ENCODE measurements at places on chromosomes 11 and 22.

DNA sequence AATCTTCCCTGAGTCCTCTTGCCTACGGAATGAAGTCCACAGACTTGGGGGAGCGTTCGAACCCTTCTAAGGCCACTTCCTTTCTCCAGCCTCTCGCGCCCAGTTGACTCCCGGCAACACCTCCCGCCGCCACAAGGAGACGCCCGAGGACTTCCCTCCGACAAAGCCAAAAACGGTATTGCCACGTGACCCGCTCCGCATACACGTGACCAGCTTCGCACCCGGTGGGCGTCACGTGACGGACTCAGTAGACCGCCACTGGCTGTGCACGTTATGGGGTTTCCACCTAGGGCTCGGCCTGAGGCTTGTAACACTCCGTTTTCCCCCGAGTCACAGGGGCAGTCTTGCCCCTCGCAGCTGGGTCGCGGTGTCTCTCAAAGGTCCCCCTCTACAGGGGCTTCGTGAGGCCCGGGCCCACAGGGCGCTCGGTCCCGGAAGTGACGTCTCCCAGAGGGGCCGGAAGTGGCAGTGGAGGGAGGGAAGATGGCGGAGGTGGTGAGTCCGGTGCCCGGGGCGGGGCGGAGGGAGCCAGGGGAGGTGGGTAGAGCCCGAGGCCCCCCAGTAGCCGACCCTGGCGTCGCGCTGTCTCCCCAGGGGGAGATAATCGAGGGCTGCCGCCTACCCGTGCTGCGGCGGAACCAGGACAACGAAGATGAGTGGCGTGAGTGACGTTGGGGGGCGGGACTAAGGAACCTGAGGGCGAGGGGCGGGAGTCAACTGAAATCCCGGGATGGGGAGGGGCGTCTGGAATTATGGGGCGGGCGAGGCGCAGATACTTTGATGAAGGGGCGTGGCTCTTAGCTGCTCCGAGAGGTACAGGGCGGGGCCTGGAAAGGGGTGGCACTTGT lies at the start of gene KAT5:
Gene KAT5 (plus strand): TSS at position 468 of the 848 bp plus-strand sequence. CDS start 16 bp downstream, at position 484.
- peak; percentile 100 for DNase-seq

GRCh38 chr11:94655291-94655690 lies 88.1 kb downstream of the PIWIL4 start:
- DNase-seq: no peak

DNA sequence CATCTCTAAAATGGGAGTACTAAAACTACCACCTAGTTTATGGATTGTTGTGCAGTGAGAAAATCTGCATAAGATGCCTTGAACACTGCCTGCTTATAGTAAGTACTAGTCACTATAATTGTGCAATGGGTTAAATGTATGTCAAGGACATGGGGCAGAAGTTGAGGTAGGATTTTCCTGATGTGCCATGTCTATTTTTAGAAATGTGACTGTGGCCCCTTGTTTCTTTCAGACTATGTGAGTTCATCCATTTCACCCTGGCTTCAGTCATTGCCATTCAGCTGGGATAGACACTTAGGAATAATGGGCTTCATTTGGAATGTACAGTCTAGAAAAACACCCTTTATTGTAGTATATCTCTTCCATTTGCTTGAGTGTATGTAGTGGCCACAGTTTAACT lies 51.4 kb downstream of the BDNF start:
- no peak for DNase-seq

DNA sequence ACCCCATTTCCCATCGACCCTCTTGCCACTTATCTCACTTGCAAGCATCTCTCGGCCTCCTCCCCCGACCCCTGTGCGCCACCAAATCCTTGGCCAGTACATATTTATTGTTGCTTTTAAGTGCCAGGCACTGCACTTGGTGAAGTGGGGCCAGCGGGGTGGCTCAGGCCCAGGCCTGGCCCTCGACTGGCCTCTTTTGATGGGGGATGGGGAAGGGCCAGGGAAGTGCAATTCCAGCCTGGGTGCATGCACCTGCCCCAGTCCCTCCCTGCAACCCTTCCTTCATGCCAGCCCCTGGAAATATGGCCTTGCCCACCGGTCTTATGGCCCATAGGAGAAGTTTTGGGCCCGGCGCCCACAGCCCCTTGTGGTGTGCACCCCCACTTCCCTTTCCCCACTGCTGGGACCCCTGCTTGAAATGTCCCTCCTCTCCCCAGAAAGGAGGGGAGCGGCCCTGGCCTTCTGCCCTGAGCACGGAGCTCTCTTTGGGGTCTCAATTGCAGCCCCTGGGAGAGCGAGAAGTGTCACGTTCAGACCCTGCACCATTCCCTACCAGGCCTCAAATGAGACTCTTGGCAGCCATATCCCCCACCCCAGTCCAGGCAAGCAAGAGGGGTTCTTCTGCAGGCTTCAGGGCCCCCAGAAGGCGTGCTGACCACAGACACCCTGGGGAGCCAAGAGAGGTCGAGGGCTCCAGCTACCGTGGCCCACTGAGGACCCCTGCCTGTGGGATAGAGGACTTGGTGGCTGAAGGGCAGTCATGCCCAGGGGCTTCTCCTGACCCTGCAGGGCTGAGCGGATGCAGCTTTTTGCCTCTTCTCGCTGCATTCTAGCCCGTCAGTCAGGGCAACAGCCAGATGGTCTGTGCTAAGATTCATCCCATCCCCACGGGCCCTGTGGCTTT lies 961 bp downstream of the SUSD2 start:
- DNase-seq: no peak

GRCh38 chr11:88383447-88383846 lies 45.9 kb upstream of the CTSC start:
- DNase-seq: no peak

DNA sequence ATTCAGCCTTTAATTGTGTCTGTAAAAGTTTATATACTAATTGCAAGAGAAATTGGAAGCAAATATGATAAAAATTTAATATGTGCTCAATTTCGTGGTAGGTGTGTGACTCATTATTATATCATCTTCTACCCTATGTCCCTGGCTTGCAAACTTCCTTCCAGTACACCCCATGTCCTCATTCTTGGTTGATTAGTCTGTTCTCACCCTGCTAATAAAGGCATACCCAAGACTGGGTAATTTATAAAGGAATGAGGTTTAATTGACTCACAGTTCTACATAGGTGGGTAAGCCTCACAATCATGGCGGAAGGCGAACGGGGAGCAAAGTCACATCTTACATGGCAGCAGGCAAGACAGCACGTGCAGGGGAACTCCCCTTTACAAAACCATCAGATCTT lies 11.9 kb downstream of the MRGPRX3 start:
- DNase-seq: no peak

DNA sequence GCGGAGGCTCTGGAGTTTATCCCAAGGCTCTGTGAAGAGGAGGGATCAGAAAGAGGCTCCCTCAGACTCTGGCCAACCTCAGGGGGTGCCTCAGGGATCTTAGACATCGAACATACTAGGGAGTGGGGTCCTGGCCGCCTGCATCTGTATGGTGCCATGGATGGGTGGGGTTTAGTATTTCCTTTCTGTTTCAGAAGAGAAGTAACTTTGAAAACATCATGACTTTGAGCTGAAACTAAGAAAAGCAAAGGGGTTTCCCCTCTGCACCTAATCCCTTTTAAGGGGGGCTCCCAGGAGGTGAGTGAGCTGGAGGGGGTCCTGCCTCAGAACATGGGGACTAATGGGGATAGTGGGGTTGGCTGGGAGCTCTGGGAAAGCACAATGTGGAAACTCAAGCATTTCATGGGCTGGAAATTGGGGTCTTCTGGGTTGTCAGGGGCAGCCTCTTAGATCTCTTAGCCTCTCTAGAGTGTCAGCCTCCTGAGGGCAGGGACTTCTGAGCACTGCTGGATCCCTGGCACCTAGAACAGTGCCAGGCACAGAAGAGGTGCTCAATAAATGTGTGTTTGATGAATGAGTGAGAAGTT lies 11.8 kb upstream of the SSTR3 start:
- no peak for DNase-seq

- DNase-seq: no peak
Observed at GRCh38 chr22:46758121-46758520, 4.3 kb upstream of the TBC1D22A start.

DNA sequence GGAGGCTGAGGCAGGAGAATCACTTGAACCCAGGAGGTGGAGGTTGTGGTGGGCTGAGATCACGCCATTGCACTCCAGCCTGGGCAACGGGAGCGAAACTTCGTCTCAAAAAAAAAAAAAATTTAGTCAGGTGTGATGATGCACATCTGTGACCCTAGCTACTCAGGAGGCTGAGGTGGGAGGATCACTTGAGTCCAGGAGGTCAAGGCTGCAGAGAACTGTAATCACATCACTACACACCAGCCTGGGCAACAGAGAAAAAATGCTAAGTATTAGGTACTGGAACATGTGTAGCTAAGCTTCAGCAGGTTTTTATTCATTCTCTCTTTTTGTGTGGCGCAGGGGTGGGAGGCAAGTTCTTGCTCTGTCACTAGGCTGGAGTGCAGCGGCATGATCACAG lies 64.2 kb upstream of the SLN start:
- DNase-seq: no peak

DNA sequence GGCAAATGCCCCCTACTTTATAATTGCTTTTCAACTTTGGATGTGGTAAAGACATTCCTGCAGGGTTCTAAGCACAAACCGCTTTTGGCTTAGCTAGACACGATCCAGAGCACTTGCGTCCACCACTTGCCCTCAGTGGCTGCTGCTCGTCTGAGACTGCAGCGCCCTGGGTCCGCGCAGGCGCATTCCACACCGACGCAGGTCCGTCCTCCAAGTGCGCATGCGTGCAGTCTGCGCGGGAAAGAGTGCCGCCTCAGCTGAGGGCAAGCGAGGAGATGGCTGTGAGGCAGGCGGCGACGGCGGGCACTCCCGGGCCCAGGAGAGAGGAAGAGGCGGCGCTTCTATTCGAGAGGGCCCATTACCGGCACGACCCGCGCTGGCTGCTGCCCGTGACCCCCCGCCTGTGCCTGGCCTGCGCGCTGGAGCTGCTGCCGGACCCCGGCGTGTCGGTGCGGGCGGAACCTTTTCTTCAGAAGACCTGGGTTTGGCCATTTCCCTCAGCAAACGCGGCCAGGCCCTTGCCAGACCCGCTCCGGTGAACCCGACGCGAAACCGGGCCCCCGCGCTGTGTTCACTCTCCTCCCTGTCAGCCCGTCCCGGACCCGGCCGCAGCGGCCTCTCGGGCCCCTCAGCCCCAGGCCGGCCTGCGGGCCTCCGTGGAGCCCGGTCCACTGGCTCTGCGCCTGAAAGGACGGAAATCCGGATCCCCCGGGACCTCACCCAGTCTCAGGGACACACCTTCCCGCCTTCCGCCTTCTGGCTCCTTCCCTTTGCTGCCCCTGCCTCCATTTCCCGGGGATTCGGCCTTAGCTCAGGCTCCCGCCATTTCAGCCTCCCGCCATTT lies at the start of gene MEI1:
Gene MEI1 (plus strand): TSS at position 240 of the 844 bp plus-strand sequence. CDS start 36 bp downstream, at position 276.
- DNase-seq: peak; percentile 47

- no peak for DNase-seq
Observed at GRCh38 chr22:38233427-38233826, 31.6 kb downstream of the MAFF start.

GRCh38 chr11:118442301-118442700 lies 6.0 kb downstream of the KMT2A start:
- DNase-seq: no peak

GRCh38 chr11:11966354-11966741 lies 42.1 kb downstream of the DKK3 start:
- DNase-seq: no peak

DNA sequence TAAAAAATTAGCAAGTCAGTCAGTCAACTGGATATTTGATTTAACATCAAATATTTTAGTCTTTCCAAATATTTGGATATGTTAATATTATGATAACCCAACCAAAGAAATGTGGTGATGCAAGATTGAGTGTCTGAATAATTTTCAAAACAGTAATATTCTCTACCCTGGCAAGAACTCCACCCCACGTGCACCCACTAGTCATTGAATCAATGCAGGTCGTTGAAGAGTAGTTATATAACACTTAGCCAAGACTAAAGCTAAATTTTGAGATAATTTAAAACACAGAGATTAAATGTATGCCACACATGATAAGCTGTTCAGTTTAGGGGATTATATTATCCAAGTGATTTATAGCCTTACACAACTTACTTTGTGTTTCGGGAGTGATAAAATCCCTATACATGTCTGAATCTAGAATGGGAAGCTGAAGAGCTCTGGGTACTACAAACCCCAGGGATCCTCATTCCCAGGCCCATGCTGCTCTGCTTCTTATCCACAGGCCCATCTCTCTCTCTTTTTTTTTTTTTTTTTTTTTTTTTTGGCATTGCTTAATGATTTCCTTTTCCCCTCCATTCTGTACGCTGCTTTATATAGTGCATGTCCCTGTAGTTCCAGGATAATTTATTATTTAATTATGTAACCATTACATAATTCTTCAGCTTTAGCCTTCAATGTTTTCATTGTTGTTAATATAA lies 392.9 kb downstream of the NTM start:
- DNase-seq: no peak

DNA sequence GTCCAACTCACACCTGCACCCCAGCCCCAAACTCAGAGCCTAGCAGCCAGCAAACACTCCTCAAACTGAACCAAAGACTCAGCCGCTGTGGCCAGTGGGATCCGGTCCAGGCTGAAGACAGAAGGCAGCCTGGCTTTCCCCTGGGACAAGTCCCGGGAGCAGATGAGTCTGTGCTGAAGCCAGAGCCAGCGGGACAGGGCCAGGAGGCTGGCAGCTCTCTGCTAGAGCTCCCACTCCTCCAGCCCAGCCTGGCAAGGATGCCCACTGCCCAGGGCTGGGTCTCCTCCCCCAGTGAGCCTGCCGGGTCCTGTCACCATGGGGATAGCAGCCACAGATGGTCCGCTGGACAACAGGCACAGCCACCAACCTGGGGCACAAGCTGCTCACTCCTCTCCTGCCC lies 42.9 kb upstream of the PRR5 start:
- DNase-seq: no peak

- peak; percentile 20 for DNase-seq
Observed at GRCh38 chr22:45831394-45831793, 145.6 kb downstream of the WNT7B start.

DNA sequence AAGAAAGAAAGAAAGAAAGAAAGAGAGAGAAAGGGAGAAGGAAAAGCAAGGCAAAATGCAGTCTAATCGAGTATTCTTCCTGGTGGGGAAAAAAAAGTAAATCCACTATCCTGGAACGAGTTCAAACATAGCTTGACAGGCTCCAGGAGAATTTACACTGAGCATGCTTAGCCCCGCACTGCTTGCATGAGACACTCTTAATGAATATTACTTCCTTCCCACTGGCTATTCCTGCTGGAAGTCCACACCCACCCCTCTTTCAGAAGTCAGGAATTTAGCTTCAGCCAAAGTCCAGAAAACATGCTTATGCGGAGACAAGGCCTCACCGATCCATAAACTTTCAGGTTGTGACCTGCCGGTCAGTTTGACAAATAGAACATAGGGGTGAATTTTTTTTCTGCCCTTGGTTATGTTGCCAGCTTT lies 251.8 kb upstream of the BLID start:
- DNase-seq: no peak

DNA sequence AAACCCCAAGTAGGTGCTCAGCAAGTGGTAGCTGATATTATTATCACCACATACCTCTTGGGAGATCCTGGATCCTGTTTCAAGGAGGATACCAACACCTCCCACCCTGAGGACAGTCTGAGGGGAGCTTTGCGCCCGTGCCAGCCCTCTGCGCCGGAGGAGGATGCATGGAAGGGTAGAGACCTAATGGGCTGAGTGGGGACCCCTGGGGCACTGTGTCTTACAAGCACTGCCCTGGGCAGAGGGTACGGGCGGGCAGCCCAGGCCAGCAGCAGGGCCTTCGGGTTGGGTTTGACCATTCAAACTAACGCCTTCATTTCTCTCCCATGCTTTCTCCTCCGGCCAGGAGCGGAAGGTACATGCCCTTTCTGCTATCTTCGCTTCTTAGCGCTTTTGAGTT lies 26.3 kb downstream of the MYBPC3 start:
- no peak for DNase-seq

Measured in RPMI8226 (cell line).